ENCODE measurements at places on chromosomes 4 and X.

- DNase-seq, result no peak
Measured at GRCh38 chrX:103779141-103779789, 2.6 kb downstream of the PLP1 start.

DNA sequence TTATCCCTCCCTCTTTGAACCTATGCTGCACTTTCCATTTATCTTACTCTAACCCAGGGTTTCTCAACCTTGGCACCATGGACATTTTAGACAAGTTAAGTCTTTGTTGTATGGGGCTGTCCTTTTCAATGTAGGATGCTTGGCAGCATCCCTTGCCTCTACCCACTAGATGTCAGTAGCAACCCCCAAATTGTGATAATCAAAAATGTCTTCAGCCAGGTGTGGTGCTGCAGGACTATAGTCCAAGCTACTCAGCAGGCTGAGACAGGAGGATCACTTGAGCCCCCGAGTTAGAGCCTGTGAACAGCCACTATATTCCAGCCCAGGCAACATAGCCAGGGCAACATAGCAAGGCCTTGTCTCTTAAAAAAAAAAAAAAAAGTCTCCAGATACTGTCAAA, 7.0 kb downstream of the LRCH2 start:
- no peak for DNase-seq

DNA sequence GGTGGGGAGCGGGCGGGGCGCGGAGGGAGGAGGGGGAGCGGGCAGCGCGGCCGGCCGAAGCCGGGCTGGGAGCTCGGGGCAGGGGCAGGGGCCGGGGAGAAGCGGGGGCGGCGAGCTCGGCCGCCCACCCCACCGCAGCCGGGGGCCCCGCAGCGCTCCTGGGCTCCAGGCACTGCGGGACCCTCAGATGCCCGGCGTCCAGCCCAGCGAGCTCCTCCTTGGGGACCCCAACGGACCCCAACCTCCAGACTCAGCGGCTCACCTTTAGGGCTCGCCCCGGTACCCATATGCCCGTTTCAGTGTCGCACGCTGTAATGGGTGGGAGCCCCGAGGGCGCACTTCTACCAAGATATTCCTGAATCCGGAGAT, 357 bp upstream of the ADGRG2 start:
- no peak for DNase-seq

GRCh38 chr4:41887821-41888686, 47.2 kb upstream of the TMEM33 start:
- no peak for DNase-seq

GRCh38 chrX:37824491-37825214, 22.7 kb downstream of the DYNLT3 start:
- DNase-seq, result no peak

All from GM13976 (cell line).